ENCODE measurements at places on chromosomes 4 and X. TPM values are rescaled to one million over a fixed set of nuclear protein-coding genes. Genes with fewer than 3 reads are reported as not detected.

DNA sequence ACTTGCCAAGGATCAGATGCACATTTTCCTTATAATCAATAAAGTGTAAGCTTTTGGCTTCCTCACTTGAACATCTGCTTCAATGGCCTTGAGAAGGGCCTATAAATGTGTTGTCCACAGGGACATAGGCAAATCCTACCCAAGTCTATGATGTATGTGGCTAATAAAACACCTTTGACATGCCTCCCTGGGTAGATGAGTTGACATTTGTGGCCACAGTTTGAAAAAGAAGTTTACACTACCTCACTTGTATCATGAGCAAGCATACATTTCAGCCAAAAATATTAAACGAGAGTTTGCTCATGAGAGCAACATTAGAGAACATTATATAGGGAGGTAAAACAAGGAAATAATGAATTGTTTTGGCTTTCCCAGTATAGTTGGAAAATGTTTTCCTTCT, 1067.7 kb downstream of the C4orf33 start:
- no peak for DNase-seq

The ZNF280C gene
- 13.0 TPM for total RNA-seq

The SPANXN4 gene
- not detected for total RNA-seq

- DNase-seq: no peak
These were observed 26.7 kb upstream of the SLC2A9 start for GRCh38 chr4:10047967-10048366.

The ANAPC4 gene
- total RNA-seq: 70.8 TPM

DNA sequence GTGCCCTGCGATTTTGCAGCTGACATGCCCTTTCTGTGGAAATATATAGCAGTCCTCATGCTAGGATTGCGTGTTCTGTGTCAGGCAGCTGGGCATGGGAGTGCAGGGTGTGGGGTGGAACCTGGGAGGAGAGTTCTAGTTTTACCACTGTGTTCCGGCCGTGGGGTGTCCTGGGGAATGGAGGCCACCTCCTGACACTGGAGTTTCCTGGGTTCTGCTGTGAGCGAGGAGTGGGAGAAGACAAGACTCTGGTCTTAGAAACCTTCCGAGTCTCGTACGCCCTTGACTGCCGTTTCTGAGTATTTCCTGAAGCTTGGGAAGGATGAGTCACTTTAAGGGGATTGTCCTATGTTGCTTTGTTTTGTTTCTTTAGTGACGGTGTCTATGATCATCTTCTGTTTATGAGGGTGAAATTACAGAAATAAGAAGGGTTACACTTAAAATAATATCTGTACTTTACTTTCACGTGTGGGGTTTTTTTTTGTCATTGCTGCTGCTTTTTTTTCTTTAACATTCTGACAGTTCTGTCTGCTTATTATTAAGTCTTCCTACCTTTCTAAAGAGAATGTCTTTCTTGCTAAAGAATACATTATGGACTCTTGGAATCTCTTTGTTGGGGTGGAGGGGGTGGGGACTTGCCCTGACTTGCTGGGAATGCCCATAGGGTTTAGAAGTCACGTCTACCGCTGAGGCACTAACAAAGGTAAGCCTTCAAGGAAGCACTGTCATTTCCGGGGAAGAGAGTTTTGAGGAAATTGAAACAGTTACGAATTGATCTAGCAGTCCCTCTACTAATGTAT, 19.1 kb downstream of the CD99 start:
- DNase-seq: no peak

DNA sequence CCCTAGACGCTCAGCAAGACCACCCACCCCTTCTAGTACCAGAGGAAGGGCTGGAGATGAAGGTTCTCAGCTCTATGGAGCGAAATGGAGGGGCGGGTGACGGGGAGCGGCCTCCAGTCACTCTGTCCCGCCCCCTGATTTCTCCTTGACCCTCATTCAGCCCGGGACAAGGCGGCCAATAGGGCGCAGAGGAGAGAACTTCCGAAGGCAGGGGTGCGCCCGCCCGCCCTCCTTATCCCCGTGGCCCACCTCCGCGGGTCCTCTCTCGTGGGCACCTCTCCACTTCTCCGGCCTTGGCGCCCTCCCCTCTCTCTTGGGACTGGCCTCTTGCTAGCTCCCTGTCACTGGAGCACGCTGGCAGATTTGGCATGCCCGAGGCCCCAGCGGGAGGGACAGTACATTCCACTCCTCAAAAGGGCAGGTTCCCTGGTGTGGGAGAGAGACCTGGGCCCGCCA, 1.1 kb upstream of the SEPTIN6 start:
- DNase-seq: no peak

GRCh38 chr4:184798504-184798903, 27.3 kb downstream of the ACSL1 start:
- DNase-seq: no peak

The KIAA1210 gene
- 0.69 TPM for total RNA-seq

DNA sequence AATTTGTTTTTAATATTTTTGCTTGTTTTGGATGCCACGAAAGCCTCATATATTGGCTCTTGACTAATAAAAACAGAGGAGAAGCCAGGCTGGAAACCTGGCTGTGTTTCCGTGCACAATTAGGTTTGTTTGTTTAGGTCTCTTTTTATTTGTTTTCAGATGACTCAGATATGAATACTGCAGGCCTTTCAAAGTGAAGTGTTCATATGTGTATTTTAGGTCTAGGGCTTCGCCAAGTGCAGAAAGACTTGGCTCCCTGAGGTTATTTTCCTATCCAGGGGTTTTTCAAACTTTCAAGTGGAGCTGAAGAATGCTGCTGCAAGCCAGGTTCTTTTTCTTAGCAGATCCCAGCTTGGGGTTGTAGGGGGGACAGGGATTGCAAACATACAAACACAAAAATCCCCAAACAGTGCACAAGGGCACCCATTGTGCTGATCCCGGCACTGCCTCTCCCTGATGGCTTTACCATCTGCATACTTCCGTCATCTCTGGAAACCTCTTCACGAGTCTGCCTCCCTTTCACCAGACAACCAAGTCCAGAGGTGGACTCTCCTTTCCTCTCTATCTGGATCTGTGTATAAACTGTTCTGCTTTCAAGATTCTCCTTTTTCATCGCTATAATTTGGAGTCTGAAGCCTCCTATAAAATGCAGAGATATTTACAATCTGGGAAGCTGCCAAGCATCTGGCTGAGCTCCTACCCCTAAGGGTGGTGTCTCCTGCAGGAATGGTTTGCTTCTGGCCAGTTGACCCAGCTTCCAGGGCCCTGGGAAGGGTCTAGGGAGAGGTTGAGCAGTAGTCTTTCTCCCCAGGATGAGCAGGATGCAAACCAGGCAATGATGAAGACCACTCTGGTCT, 108.6 kb downstream of the SMIM20 start:
- no peak for DNase-seq

The MAML3 gene
- total RNA-seq: 6.7 TPM

DNA sequence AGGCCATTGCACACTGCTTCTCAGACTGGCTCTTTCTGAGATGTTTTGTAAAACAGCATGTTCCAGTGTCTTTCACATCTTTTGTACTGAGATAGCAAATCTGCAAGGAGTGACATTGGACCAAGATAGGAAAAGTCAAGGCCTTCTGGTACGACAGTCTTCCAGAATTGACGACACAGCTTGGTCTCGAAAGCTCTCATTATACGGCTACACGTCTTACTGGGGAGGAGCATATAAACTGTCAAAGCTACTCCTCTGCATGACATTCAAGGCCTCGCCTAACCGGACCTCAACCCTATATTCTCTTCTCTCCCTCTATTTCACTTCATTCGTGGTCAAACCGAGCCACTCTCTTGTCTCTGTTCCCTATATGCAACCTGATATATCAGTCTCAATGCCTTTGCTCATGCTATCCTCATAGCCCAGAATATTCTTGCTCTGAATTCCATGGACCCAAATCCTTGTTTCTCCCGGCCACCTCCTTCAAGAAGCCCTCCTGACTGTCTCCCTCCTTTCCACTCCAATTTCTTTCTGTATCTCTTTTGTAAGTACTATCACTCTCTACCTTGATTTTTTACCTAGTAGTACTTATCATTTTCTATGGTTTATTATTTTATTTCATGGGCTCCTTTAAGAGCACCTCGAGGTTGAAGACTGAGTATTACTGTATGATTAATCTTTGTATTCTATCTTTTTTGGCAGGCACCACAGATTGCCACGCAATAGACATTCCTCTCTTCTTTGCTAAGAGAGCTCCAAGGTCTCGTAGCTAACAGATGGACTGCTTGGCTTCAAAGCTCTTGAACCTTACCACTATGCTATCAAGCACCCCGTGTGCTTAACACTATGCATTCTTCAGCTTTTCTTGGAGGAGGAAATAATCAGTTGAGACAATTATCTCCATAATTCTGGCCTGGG, 35.1 kb downstream of the RBM47 start:
- DNase-seq: no peak

DNA sequence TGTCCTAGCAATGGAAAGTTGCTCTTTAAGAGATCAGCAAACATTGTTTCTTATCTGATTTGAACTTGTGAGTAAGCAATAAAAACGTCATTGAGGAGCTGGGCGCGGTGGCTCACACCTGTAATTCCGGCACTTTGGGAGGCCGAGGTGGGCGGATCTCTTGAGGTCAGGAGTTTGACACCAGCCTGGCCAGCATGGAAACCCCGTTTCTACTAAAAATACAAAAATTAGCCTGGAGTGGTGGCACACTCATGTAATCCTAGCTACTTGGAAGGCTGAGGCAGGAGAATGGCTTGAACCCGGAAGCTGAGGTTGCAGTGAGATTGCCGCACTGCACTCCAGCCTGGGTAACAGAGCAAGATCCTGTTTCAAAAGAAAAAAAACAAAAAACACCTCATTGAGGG, 11.2 kb upstream of the PLAC8 start:
- no peak for DNase-seq

The MORF4L2 gene
- 347 TPM for total RNA-seq

GRCh38 chr4:131258361-131258760, 1890.7 kb upstream of the PCDH10 start:
- no peak for DNase-seq

GRCh38 chr4:165096776-165097175, 15.9 kb downstream of the TMEM192 start:
- DNase-seq: peak; percentile 10

GRCh38 chrX:133607419-133608348, 192.4 kb upstream of the GPC4 start:
- DNase-seq: no peak

The SMS gene
- total RNA-seq: 69.6 TPM

GRCh38 chrX:134244043-134244442, 7.1 kb downstream of the CCDC160 start:
- DNase-seq: no peak

The HTR2C gene
- 3.4 TPM for total RNA-seq

DNA sequence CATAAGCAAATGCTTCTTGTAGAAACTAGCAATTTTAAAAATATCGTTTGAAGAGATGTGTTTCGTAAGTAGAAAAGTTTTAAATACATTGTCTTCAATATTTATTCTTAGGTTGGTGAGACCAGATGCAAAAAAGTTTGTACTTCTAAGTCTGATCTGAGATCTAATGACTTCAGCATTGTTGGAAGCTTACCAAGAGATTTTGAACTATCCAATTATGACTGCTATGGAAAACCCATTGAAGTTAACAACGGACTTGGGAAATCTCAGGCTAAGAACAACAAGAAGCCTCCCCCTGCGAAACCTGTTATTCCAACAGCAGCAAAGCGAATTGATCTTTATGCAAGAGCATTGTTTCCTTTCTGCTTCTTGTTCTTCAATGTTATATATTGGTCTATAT, 50.2 kb upstream of the GRIA2 start:
- no peak for DNase-seq

DNA sequence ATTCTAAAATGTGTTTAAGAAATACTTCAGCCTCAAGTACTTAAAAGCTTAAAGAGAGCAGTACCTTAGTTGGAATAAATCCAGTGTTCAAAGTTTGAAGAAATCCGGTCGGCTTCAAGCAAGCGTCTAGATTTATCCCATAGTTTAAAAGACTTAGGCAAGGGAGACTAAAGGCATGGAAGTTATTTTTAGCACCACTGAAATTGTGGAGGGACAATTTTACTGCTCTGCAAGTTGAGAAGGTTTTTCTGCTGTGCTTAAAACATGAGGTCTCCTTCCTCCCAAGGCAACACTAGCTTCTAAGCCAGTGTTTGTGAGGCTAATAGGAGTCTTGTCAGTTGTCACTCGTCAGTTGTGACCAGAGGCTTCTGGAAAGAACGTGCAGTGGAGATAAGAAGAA, 183.5 kb downstream of the MSL3 start:
- DNase-seq: no peak

DNA sequence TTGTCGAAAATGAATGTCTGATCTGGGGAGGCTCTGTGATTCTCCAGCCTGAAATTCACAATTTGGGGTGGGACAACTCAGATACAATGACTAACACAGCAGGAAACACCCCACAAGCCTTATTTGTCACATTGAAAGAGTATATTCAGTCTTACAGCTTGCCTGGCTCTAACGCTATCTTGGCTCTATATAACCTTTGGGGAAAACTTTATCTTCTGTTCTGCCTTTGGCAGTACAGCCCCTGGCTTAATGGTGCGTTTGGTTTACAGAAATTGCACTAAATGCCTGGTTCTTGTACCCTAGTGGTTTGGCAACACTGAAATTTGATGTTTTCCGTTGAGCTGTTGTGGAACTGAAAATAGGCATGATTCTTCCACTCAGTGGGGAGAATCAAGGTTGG, 178.1 kb upstream of the VEGFC start:
- DNase-seq: no peak

GRCh38 chr4:10504570-10505179, 47.4 kb upstream of the ZNF518B start:
- DNase-seq: no peak

DNA sequence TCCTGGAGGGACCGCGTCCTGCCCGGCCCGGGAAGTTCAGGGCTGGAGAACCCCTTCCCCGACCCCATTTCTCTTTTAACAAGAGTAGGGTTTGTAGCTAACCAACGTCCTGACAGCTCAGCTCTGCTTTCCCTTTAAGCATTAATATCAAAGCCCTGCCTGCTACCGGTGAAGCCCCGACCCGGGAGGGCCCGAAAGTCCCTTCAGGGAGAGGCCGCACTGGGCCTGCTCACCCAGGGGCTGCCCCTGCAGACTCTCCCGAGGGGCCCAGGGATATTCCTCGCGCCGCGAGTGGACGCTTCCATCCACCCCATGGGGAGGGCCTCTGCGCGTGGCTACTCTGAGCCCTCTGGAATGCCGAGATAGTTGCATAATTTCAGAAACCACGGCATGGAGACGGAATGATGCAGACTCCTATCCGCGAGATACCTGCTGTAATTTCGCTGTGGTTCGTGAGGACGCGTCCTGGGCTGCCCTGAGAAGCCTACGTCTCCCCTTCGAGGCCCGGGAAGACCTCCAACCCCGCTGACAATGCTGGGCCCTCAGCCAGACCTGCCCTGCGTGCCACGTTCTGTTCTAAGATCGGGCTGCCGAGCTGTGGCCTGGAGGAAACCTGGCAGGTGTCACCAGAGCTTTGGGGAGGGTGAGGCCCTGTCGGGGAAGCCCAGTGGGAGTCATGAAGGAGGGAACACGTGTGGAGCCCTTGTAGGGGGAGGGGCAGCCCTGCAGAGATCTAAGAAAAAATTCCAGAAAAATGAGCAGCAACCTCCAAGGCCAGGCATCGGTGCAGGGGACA, 999 bp upstream of the CTBP1 start:
- no peak for DNase-seq

GRCh38 chrX:17042037-17042436, 95.6 kb downstream of the REPS2 start:
- DNase-seq: no peak

The CCKAR gene
- total RNA-seq: 0.26 TPM

- no peak for DNase-seq
These were observed 74.1 kb downstream of the AFAP1 start for GRCh38 chr4:7865533-7865932.

Measured in urinary bladder (tissue), 4 donors.